ENCODE measurements at places on chromosomes 12 and 14.

- peak; percentile 95 for DNase-seq
Measured at GRCh38 chr14:45134051-45134958, at the start of gene FKBP3. Gene FKBP3 (minus strand): TSS chr14:45134481. CDS start chr14:45134456, 25 bp downstream.

DNA sequence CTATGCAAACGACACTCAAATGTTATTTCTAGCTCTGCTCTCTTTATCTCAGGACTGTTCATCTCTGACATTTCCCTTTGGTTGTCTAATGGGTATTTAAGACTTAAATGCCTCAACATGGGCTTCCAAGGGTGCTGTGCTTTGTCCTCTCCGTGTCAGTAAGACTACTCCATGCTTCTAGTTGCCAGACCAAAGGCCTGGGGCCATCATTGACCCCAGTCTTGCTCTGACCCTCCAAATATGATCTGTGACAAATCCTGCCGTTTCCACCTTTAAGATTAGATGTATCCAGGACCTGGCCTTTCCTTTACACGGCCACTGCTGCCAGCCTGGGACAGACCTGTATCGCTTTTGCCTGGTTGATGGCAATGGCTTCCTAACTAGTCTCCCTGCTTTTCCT is 126.3 kb upstream of the DYRK2 start:
- no peak for DNase-seq

GRCh38 chr12:8648576-8649205 is 13.9 kb downstream of the MFAP5 start:
- no peak for DNase-seq

DNA sequence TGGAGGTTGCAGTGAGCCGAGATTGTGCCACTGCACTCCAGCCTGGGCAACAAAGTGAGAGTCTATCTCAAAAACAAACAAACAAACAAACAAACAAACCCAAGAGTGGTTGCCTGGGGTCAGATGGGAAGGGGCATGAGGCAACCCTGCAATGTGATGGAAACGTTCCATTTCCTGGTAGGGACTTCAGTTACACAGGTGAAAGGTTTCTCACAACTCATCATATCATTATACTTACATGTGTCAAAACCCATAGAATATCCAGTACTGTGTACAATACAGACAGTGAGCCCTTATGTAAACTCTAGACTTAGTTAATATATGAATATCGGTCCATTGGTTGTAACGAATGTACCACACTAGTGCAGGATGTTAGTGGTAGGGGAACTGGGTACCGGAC is 7.2 kb upstream of the KLC1 start:
- DNase-seq: no peak

DNA sequence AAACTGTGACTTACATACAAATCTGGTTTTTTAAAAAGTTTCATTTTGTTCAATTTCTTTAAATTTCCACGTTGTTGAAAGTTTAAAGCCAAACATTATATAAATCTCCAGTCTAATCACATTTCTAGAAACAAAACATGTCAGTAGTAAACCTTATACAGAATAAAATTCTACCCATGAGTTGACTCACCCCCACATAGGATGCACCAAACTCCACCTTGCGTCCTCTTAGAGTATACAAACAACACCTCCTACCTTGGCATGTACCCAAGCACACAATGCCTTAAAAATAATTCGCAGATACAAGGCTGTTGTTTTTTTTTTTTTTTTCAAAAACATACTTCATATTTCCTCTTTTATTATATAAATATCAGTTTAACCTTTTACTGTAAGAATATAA is 3.3 kb downstream of the FBXL14 start:
- DNase-seq: no peak

GRCh38 chr12:46382408-46382963 is 9.9 kb upstream of the SLC38A2 start:
- no peak for DNase-seq

GRCh38 chr14:71704210-71704609 is 228.0 kb upstream of the RGS6 start:
- DNase-seq: no peak

DNA sequence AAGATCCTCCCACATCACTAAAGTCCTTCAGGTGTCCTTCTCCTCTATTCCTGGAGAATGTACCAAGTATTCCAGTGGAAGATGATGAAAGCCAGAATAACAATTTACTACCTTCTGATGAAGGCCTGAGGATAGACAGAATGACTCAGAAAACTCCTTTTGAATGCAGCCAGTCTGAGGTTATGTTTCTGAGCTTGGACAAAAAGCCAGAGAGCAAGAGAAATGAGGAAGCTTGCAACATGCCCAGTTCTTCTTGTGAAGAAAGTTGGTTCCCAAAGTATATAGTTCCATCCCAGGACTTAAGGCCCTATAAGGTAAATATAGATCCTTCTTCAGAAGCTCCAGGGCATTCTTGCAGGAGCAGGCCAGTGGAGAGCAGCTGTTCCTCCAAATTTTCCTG is 54.6 kb upstream of the HELB start:
- DNase-seq: no peak

DNA sequence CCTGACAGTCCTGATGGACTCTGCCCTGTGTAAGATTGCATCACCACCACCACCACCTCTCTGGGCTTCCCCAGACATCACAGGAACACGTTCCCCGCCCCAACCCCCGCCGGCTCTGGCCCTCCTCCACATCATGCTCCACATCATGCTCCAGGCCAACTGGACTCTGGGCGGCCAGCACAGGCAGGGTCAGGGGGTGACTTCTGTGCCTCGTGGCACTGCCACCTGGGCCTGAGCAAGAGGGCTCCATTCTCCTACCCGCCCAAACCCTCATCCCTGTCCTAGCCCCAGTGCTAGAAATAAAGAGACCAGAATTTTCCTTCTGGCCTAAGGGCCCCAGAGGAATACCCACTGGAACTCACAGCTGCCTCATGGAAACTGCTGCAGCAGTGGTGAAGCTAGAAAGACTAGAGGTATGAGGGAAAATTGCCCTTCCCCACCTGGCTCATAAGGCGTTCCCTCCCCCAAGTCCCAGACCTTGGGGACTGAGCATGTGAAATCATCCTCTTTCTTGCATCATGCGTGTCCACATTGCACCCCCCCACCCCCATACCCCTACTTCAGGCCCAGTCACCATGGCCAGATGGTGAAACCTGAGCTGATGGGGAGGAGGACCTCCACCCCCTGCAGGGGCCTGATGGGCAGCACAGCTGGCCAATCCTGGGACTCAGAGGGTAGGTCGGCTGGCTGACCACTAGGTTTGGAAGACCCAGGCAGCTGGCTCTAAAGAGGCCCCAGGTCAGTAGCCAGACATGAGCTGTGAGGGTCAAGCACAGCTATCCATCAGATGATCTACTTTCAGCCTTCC is at the start of gene INHBE:
TSS of gene INHBE (plus strand) at position 742 of the 808 bp plus-strand sequence. CDS start 230 bp downstream, outside the sequence.
- no peak for DNase-seq

GRCh38 chr12:53051058-53051880 is 1.4 kb downstream of the TNS2 start:
- no peak for DNase-seq

DNA sequence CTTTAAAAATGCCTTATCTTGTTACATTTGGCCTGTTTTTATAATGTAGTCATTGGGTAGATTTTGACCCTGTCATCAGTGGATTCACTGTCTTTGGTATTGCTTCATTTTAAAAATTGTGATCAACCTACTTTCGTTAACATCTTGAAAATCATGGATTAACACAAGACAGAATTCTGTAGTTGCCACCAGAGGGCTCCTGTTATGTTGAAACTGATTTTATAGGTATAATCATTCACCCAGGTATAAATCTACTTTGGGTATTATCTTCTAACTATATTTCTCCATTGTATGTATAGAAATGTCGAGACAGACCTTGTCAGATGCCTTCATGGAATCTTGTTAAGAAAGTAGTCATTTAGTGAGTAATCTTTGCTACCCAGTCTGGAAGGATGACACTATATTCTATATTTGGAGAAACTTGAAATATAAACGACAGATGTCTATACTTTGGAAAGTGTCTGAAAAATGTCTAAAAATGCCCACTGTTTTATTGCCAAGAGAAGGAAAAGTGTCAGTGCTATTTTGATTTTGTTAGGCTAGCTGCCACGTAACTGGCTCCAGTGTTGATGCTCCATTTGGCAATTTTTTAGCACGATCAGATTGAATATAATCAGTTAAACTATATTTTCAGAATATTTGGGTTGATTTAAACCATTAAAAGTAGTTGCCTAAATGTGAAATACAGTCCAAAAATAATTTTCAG is 129.4 kb downstream of the PELI2 start:
- no peak for DNase-seq

GRCh38 chr12:127728285-127728684 is 538.7 kb upstream of the TMEM132C start:
- no peak for DNase-seq

GRCh38 chr14:34078117-34078743 is 127.4 kb upstream of the EGLN3 start:
- no peak for DNase-seq

- DNase-seq: no peak
Measured at GRCh38 chr12:106918746-106919145, 37.0 kb upstream of the TMEM263 start.

GRCh38 chr12:28771968-28772367 is 377.1 kb upstream of the FAR2 start:
- DNase-seq: no peak

DNA sequence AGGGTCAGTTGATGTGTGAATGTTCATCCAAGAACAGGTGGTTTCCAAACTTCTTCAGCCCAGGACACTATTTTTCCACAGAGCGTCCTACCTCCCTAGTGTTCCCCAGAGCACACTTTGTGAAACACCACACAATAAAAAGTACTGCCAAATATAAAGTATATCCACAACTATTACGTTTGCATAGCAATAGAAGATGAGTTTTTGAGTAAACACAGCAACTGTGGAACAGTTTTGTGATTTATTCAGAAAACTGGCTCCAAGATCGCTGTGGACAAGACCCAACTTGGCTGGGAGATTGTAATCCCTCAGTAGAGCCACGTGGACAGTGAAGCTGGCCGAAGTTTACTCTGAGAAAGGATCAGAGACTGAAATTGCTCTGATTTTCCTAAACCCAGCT is 14.5 kb upstream of the MAP1LC3B2 start:
- no peak for DNase-seq

DNA sequence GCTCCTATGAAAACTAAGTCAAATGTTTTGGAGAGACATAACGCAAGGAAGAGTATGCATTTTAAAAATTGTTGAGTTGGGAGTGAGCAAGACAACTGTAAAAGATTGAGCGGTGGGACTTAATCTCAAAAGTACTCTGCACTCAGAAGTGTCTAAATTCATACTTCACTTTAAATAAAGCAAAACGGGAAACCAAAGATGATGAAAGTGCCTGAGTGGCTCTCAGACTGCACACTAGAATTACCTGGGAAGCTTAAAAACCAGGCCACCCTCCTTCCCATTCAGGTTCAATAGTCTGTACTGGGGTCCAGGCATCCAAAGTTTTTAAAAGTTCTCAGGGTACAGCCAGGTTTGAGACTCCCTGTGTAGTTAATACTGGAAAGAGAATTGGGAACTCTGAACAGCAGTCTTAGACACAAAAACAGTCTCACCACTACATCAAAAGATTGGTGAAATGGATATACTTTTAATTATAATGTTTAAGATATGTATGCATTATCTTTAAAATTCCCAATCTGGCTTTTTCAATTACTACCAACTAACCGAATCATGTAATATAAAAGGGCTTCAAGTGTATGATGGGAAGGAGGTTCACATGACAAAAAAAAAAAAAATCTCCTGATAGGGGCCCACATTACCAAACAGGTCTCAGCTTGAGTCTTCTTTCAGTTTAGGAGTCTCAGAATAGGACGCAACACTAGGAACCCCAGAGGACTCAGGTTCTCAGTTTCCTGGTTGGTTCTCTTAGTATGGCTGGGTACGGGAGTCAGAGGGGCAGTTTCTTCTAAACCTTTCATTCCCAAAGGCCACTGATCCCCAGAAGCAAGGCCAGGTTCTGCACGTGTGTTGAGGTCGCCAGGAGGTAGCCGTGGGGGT is 1.0 kb downstream of the HOMEZ start:
- no peak for DNase-seq

DNA sequence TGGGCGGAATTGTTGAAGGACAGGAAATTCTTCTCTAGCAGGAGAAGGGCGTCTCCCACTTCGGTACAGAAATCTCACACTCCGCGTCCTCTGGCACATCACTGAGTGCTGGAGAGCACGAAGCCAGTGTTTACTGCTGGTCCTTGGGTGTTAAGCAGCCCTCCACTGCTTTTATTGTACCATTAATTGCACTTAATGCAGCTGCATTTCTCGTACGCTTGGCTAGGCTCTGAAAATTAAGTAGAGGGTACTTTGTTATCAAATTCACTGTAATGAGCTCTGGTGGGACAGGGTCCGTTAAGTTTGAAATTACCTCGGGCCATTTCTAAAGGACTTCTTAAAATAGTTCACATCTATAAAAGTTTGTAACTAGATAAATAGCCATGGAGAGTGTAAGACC is 411.2 kb downstream of the NPAS3 start:
- no peak for DNase-seq

- DNase-seq: no peak
Measured at GRCh38 chr12:94435511-94435927, 24.1 kb downstream of the CEP83 start.

DNA sequence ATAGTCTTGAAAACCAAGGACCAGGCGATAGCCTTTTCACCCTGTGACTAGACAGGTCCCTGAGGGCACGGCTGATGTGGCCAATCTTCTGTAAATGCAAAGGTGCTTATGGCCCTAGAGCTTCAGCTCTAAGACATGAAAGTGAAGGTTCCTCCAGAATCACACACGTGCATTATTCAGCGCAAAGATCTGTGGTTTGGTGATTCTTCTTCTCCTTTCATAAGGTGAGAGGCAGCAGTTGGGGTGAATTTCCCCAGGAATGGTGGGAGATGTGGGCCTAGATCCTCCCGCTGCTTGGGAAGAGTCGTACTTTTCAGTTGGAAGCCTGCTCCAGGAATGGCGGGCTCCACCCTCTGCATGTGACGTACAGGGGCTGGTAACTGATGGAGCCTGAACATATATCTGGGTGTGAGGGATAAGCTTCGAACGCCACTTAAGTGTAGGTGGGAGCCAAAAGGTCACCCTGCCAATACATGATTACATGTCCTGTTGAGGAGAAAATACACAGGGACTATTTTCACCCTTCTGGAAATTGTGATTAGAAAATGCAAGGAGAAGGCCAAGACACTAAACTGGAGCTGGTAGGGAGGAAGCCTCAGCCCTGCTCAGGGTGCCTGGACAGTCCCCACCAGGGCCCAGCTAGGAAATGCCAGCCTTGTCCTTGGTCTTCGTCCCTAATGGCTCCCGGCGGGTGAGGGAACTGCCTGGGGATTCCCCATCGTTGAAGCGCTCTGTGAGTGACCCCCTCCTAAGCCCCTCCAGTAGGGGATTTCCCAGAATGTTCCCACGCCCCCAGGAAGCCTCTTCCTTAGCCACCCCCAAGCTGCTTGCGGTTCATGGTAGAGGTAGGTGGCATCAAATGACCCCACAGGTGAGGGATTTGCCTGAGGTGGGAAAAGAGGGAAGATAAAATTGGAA is 17.6 kb downstream of the BATF start:
- no peak for DNase-seq

GRCh38 chr12:45076417-45077026 is 25.6 kb upstream of the DBX2 start:
- DNase-seq: no peak

GRCh38 chr12:19764408-19764807 is 325.1 kb downstream of the AEBP2 start:
- no peak for DNase-seq

DNA sequence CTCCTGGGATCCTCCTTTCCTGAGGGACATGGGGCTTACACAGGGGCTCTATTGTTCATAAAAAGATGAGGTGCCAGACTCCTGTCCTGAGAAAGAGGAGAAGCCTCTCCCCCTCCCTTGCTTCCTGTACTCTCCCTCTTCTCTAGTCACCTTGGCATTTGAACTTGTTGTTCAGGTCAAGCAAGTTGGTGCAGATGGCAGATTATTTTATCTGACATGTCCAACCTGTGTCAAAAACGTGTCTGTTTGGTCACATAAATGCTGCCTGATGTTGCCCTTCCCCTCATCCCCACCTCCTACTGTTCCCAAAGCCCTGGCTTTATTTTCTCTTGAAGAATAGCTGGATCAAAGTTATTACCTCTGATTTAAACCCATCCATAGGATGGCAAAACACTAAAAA is 154.8 kb downstream of the TMX1 start:
- DNase-seq: no peak
